ELF-1 (cell line): ENCODE measurements at places on chromosomes 16 and 17.

- DNase-seq = peak; percentile 45
Measured at GRCh38 chr17:80625627-80626026, 81.0 kb downstream of the RPTOR start.

DNA sequence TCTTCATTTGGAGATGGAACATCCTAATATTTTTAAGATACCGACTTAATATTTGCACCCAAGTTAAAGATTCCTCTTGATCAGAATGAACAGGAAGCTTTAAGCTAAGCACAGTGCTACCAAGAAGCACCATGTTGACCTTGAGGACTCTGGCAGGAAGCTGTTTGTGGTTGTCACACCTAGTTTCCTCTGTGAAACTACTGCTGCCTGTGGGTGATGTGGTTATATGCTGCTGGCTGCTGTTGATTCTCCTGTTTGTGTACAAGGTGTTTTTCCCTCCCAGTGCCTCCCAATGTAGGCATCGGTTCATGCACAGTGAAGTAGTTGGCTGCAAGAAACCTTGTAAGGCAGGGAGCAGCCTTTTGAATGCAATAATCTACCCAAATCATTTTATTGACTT lies 23.4 kb downstream of the RBL2 start:
- DNase-seq = no peak

GRCh38 chr17:38911081-38911730 lies 14.2 kb upstream of the LASP1NB start:
- DNase-seq = no peak

GRCh38 chr16:30358990-30359870 lies 4.1 kb upstream of the CD2BP2 start:
- DNase-seq = no peak

DNA sequence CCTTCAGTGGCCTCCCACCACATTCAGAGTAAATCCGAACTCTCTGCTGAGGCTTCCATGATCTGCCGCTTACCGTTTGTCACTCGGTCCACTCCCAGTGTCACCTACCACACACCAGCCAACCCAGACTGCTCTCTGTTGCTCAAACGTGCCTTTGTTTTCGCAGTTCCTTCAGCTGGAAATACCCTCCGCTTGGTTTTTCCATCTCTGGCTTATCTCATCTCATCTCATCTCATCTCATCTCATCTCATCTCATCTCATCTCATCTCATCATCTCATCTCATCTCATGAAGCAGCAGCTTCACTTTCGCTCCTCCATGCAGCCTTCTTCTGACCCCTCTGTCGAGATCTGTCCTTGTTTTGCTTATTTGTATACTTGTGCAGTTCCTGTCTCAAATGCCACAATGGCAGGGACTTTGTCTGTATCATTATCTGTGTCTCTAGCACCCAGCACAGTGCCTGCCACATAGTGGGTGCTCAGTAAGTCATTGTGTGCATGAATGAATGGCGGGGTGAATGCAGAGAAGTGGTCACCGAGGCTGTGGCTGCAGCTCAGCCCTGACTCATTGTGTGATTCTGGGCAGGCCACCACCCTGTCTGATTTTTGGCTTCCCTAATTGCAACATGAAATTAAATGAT lies 3.8 kb upstream of the SNX20 start:
- no peak for DNase-seq

- peak; percentile 70 for DNase-seq
Measured at GRCh38 chr17:19482576-19482975, 51.1 kb upstream of the SLC47A1 start.

- no peak for DNase-seq
Measured at GRCh38 chr16:49026566-49027181, 255.0 kb downstream of the CBLN1 start.

DNA sequence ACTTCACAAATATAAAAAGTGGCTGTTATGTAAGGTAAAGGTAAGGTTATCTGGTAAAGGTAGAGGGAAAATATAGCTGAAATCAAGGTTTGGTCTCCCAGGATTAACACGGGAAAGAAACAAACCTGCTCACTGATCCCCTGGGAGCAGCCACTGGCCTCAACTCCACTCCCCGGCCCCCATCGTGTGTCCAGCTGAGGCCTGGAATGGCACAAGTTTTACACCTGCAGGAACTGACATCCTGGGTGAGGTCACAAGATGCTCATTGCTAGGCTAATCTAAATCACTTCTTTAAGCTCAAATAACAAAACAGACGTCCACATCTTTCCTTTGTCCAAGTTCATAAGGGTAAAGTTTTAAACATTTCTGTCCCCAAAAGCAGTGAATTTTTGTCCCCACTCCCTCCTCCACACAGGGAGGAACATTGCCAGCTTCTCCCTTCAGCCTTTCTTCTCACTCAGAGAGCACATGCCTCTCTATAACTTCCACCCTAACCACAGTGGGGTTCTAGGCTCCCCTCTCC lies 46.3 kb downstream of the ERN1 start:
- no peak for DNase-seq

- peak; percentile 34 for DNase-seq
Measured at GRCh38 chr17:3911271-3912053, 4.8 kb downstream of the P2RX1 start.

GRCh38 chr17:3903881-3904290 lies 11.0 kb upstream of the CAMKK1 start:
- no peak for DNase-seq

DNA sequence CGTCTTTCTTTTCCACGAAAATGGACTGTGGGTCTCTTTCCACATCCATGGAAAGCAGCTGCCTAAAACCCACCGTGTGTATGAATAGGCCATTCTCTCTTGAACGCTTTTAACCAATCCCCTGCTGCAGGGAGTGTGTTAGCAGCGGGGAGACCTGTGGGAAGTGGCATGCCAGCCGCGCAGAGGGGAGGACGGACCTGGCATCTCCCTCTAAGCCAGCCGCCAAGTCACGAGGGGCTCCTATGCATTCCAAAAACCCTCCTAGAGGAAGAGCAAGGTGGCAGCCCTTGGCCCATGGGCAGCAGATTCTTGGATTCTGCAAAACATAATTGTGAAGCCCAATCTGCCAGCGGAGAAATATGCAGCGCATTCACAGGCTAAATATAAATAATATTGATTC lies 15.4 kb downstream of the RBFOX3 start:
- DNase-seq = no peak

- peak; percentile 59 for DNase-seq
Measured at GRCh38 chr17:21250854-21251253, 2.4 kb downstream of the NATD1 start.

DNA sequence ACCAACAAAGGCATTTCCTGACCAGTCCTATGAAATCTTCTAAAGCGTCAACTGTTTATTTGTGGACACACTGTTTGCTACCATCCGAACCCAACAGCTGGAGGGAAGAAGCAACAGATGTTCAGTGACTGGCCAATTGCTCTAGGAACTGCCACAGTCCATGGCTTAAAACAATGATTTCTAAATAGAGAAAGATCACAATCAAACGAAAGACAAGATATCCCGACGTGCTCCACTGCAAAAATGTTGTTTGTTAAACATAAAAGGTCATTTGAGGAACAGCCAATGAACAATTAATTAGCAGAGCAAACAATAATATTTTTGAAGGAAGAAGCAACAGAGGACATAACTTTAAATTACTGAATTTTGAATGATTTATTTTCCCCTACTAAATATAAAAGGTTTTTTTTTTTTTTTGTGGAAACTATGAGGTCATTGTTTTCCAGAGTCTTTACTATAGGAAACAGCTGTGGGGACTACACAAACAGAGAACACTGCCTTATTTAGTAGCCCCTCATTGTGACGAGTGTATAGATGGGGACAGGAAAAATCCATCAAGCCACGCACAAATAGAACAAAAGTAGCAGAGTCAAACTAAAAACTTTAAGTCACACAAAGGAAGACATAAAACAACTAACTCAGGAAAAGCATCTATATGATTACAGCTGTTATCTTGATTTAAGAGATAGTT lies 17.2 kb downstream of the USP31 start:
- DNase-seq = no peak

DNA sequence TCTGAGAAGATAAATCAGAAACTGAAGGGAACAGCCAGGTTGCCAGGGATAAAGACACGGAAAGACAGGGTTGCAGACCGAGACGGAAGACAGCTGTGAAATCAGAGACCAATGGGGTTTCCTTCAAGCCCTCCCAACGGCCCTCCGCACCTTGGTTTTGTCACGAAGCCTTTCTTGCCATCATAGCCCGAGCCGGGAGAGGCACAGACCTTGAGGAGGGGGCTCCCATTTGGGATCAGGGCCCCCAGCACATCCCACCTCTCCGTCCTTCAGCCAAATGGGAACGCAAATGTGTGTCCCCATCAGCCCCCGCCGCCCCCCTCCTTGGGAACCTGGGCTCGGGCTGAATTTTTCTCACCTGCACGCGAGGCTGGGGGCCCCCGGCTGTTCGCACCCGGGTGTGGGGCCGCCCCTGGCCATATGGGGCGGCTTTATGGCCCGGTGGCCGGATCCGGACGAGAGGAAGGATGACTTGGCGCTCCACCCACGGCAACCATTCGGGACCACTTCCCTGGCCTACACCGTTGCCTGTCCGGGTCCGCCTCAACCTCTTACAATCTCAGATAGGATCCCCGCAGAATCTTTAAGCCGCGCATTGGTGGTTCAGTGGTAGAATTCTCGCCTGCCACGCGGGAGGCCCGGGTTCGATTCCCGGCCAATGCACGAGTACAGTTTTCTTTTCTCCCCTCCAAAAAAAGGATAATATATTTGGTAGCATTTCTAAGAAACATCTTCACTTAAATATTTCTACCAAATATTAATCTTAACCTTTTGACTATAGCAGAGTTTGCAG lies 1.4 kb upstream of the HES7 start:
- peak; percentile 90 for DNase-seq

GRCh38 chr16:79769270-79769927 lies 168.9 kb upstream of the MAF start:
- no peak for DNase-seq

DNA sequence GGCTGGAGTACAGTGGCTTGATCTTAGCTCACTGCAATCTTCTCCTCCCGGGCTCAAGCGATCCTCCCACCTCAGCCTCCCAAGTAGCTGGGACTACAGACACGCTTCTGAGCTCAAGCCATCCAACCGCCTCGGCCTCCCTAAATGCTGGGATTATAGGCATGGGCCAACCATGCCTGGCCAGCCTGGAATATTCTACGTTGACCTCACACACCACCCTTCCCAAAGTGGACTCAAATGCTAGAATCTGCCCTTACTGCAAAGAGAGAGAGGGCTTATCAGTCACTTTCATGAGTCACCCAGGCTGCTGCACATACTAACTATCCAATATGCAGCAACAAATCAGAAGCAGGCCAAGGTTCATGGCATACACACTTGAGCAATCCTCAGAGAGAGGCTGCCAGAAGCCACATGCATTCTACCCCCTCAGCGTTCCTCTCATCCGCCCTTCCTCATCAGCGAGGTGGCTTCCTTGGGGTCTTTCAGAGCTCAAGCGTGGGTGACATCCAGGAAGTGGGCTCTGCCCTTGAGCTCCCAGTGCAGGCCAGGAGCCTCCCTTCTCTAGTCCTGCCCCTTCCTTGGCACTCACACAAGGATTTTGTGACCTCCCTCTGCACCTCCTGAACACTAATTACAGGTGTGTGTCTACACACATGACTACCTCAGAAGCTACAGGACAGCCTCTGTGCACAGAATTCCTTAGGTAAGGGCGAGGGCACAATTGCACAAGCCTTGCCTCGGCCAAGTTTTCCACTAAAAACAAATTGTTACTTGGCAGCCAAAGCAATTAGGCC lies 24.8 kb upstream of the SIAH1 start:
- DNase-seq = no peak

DNA sequence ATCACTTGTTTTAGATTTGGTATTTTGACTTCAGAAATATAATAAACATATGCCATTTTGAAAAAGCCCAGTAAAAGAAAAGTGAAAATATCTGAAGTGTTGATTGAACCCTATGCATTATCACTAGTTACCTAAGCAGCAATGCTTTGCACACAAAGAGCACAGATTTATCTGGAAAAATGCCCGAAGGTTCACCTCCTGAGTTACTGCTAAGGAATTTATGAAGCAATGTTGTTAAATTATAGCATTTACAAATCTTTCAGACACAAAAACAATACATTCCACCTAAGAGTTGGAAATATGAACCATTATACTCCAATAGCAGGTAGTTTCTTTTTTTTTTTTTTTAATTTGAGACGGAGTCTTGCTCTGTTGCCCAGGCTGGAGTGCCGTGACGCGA lies 38.9 kb upstream of the GHDC start:
- DNase-seq = no peak

DNA sequence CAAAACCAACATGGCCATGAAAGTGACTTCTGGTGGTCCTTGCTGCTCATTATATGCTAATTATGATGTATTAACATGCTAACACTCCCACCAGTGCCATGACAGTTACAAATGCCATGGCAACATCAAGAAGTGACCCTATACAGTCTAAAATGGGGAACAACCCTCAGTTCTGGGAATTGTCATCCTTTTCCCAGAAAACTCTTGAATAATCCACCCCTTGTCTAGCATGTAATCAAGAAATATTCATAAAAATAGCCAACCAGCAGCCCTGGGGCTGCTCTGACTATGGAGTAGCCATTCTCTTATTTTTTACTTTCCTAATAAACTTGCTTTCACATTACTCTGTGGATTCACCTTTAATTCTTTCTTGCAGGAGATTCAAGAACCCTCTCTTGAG lies 35.9 kb downstream of the DNAJA2 start:
- no peak for DNase-seq

DNA sequence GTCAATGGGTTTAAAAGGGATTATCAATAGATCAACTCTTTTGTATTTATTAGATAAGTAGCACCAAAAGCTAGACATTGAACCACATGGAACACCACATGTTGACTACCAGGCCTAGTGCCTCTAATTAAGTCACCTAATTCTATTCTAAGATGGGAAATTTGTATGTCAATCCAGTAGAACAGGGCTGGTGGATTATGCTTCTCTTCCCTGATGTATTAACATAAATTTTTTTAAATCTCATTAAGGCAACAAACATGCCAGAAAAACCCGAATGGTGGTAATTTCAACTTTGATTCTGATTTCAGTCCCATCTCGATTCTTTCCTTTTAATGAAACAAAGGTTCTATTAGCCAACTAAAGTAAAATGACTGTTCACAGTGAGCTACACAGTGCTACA lies 92.6 kb downstream of the KANSL1 start:
- no peak for DNase-seq

DNA sequence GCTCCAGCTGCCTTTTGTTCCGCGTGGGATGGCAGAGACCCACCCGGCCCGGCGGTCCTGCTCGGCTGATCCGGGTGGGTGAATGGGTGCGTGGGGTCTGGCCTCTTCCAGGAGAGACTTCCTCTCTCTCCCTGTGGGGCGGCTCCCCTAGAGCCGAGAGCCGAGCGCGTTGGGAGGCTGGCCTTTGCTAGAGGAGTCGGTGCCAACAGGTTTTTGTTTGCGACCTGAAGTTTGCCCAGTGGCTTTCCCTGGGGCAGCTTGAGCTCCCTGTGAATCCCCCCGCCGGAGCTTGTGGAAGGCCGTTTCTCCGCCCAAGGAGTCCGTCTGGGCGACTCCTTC lies 970 bp downstream of the EPN2 start:
- peak; percentile 63 for DNase-seq

GRCh38 chr17:58303971-58304749 lies 23.4 kb upstream of the MPO start:
- peak; percentile 86 for DNase-seq

DNA sequence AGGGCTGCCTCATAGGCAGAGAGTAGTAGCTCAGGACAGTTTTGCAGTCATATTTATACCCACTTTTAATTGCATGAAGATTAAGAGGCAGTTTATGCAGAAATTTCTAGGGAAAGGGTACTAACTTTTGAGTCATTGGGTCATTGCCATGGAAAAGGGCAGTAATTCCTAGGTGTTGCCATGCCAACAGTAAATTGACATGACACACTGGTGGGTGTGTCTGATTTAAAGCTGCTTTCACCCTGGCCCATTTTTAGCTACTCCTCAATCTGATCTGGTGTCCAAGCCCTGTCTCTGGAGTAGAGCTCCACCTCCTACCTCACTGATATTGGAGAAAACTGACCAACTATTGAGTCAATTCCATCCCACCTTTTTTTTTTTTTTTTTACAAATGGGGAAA lies 161.5 kb upstream of the ZKSCAN2 start:
- DNase-seq = no peak
